ENCODE measurements at places on chromosomes 12 and 14. TPM values are rescaled to one million over a fixed set of nuclear protein-coding genes. Genes with fewer than 3 reads are reported as not detected.

GRCh38 chr12:12880537-12880936, 10.8 kb upstream of the GPRC5A start:
- no peak for DNase-seq

DNA sequence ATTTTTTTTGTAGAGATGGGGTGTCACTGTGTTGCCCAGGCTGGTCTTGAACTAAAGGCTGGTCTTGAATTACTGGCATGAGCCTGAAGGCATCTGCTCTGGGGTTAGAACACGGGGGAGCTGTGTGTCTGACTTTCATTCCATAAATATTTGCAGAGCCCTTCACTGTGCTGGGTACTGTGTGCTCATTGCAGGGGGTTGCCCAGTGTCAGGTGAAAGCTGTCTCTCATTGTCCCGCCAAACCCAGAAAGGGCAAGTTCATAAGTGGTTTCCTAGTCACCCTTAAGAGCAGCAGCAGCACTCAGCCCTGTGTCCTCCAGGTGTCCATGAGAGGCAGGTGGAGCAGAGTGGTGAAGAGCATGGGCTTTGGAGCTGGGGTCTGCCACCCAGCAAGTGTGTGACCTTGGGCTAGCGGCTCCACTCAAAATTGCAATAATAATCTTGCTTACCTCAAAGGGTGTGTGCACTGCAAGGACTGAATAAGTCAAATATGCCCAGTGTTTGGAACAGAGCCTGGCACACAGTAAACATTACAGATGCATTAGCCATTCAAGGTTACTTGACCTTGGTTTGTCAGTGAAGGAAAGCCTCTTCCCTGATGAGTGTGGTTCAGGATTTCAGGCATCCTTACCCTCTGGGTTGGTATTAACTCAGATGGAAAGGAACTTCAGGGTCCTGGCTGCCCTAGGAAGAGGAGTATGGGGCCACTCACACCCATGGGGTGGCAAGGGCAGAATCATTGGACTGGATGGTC, 4.4 kb upstream of the SMIM41 start:
- peak; percentile 6 for DNase-seq

DNA sequence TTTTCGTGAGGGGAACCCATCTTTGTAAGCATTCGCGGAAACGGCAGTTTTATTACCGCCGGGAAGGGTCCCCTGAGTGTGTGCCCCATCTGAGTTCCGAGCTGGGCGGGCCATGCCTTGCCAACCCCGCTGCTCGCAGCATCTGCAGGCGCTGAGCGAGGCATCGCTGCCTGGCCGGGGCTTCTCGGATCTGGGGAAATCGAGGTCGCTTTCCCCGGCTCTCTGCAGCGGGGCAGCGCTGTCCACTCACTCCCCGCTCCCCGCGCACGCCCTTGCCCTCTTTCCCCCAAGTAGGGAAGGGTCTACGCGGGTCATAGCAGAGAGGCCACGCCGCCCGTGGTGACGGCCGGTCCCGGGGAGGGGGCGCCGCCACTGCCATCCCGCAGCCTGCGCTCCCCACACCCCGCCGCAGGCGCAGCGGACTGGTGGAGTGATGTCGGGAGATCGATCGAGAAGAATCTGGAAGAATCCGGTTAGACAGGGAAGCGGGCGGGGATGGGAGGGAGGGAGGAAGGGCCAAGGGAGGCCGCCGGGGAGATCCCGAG, 507 bp upstream of the FKBP4 start:
- peak; percentile 38 for DNase-seq

GRCh38 chr12:82848845-82849244, 162.1 kb downstream of the TMTC2 start:
- DNase-seq = no peak

DNA sequence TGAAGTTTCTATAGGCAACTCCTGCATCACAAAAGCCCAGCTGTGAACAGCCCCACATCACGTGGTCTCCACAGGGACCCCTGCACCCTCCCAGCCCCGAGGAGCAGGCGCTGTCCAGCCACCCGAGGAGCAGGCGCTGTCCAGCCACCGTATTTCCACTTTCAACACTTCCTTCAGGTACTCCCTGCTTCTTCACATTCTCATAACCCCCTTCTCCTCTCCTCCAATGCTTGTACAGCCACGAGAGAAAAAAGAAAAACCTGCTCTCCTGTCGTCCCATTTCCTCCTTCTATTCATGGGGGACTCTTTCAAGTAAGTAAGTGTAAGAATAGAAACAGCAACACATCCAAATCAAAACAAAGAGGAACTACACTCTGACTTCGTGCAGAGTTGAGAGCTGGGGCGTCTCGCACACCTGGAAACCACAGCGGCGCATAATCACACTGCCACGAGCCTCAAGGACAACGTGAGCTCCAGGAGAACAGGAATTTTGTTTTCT, 11.9 kb downstream of the CDC42BPB start:
- no peak for DNase-seq

- DNase-seq = no peak
These were observed 49.4 kb downstream of the LTBP2 start for GRCh38 chr14:74562515-74563232.

DNA sequence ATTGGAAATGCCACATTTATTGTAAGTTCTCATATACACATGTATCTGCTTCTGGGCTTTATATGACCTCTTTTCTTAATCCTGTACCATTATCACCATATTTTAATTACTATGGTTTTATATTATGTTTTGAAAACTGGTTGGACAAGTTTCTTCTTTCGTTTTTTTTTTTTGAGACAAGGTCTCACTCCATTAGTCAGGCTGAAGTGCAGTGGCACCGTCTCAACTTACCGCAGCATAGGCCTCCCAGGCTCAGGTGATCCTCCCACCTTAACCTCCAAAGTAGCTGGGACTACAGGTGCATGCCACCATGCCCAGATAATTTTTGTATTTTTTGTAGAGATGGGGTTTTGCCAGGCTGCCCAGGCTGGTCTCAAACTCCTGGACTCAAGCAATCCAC, 44.6 kb downstream of the GALNT4 start:
- DNase-seq = no peak

DNA sequence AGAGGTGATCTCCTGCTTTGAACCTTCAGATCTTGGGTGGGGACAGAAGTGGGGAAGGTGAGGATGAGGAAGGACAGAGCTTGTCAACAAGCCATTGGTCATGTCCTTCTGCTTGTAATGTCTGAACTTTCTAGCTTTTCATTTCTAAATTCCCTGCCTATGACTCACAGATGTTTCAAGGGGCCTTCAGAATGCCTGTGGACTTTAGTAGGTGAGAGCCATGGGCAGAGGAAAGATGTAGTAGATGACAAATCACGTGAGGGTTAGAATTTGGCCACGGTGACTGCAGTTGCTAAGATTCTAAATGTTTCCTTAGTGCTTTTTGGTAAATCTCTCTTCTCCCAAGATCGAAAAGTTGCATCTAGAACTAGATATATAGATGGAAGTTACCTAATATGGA, 18.7 kb upstream of the CREBL2 start:
- DNase-seq = no peak

- no peak for DNase-seq
These were observed 945 bp downstream of the HCAR1 start for GRCh38 chr12:122729583-122730214.

GRCh38 chr14:92684801-92685560, 63.4 kb downstream of the LGMN start:
- DNase-seq = no peak

- DNase-seq = no peak
These were observed 235.2 kb upstream of the AMIGO2 start for GRCh38 chr12:47314996-47315395.

GRCh38 chr14:93012951-93013719, 90.2 kb downstream of the CHGA start:
- no peak for DNase-seq

DNA sequence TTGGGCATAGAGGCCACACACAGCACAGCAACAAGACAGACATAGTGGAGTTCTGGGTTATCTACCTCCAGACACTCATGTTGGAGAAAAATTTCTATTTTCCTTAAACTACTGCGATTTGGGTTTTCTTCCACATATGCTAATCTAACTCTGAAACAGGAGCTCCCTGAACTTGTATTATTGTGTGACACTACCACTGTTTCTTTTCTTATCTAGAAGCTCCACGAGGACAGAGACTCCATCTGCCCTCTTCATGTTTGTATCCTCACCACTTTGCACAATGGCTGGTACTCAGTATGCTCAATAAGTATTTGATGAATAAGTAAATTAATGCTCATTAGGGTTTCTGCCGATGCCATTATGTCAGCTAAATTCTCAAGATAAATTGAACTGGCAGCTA, 218.6 kb downstream of the PAX9 start:
- no peak for DNase-seq

DNA sequence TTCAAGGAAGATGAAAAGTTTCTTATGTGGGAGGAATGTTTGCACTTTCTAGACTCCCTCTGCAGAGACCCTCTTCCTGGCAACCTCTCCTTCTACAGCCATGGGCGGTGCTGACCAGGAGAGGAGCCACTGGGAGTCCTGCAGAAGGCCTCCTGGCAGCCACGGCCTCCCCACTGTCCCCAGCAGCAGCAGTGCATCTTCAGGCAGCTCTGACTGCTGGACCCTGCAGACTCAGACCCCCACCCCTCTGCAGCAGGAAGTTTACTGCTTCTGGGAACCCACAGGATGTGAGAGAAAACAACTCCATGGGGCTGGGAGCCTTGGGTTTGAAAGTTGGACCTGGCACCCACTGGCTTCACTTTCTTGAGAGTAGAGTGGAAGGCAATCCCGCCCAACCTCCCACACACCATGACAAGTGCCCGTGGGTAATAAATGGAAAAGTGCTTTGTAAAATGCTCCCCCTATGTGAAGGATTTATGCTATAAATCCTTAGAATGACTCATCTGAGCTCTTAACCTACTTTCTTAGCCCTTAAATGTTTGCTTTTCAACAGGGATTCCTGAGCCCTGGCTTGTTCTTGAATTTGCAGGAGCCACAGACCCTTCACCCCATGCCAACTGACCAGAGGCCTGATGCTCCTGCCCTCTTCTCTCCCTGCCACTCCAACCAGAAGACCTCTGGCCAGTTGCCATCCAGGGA, 37.5 kb upstream of the DDX11 start:
- DNase-seq = no peak

GRCh38 chr12:39297891-39298290, 145.0 kb downstream of the KIF21A start:
- DNase-seq = no peak

The BMP4 gene
- total RNA-seq = 9.2 TPM

The PLEKHD1 gene
- total RNA-seq = 0.15 TPM

The KCNA5 gene
- total RNA-seq = 70.3 TPM

The AHNAK2 gene
- 9.7 TPM for total RNA-seq

The ADAM21 gene
- 0.10 TPM for total RNA-seq

The PRR4 gene
- 2.0 TPM for total RNA-seq

The SMIM41 gene
- total RNA-seq = not detected

The DEPDC4 gene
- 0.55 TPM for total RNA-seq

Measured in left cardiac atrium (tissue), 4 donors.